ENCODE measurements at places on chromosomes 2 and 18. TPM values are rescaled to one million over a fixed set of nuclear protein-coding genes. Genes with fewer than 3 reads are reported as not detected.

CEBPZ gene
- total RNA-seq: 66.8 TPM

DPYSL5 gene
- not detected for total RNA-seq

LRRTM1 gene
- not detected for total RNA-seq

CAPG gene
- 70.5 TPM for total RNA-seq
